ENCODE measurements at places on chromosomes 1 and 21. TPM values are rescaled to one million over a fixed set of nuclear protein-coding genes. Genes with fewer than 3 reads are reported as not detected.

DNA sequence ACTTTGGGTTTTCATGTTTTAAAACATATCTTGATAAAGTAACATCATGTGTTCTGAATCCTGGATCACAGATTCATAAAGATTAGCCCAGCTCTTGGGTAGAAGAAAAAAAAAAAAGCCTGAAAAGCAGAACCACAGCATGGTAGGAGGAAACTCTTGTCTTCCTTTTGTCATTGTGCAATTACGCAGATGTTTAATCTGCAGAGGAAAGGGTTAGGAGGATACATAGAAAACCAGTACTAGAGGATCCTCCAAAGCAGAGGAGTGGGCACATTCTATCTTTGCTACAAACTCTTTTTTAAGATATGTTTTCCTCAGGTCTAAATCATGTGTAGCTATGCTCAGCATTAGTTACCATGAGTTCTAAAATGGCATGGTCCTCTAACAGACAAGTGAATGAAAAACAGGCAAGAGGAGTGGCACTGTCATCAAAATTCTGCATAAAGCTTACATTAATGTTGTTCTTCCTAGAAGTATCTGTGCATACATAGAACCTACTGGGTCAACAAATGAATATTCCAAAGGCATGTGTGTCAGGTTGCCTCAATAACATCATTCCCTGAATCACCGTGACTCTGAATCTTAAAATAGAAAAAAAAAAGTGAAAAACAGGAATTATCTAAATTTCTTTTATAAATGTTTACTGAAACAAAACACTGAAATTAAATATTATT lies 107.0 kb downstream of the NME7 start:
- no peak for DNase-seq

DNA sequence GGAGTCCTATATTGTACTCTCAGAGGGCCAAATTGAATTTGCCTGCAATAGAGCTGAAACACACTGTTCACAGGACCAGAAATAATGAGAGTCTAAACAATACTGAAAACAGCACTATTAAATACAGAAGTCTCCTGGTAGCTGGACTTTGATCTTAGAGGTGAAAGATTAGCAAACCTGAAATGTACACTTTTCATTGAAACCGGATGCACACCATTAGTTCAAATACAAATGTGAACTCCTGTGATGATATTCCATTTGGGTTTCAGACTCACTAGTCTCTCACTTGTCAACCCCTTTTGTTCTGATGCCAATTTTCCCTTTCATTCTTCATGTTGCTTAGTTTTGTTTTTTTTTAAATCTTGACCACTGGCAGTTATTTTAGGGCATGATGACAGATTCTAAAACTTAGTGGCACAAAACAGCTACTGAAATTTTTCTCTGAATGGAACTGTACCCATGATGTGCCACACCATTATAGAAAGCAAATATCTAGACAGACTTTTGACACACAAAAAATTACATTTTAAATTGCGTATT lies 5.9 kb upstream of the TNFSF4 start:
- DNase-seq = no peak

CELSR2 gene
- 5.3 TPM for total RNA-seq

DNA sequence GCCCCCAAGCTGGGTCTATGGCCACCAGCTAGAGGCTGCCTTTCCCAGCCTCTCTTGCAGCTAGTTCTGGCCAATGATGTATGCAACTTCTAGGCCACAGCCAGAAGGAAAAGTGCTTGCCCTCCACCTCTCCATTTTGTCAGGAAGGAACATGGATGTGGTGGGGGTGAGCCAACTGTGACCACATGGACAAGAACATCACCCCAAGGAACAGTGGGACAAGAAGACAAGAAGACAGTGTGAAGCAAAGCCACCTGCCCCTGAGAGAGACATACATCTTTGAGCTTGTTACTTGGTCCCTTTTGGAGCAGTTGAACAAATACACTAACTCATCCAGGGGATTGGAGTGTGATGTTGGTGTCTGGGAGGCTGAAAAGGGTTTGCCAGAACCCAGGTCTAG lies 105.8 kb upstream of the EDN2 start:
- no peak for DNase-seq

MDM4 gene
- 106 TPM for total RNA-seq

DNA sequence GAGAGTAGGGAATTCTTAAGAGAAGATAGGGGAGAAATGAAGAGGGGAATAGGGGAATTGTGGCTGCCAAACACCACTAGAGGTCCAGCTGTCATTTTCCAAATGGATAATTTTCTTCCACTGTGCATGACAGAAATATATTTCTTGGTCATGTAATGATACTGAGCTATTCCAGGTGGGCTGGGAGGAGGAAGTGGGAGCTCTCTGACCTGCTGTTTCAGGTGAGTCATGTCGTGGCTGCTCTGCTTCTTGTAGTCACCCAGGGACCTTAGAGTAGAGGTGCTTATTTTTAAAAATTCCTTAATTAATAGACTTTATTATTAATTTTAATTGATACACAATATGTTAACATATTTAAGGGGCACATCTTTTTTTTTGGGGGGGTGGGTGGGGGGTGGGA lies 11.9 kb downstream of the PDE4B start:
- no peak for DNase-seq

All from Calu3 (cell line).